Fibroblast of villous mesenchyme (primary cell): ENCODE measurements at places on chromosomes 7 and 10. TPM values are rescaled to one million over a fixed set of nuclear protein-coding genes. Genes with fewer than 3 reads are reported as not detected.

Gene AMZ1
- 12.2 and 14.2 TPM in 2 replicates for total RNA-seq

Gene PON3
- under 0.01 TPM in 1 of 2 replicates, not detected in the other for total RNA-seq

DNA sequence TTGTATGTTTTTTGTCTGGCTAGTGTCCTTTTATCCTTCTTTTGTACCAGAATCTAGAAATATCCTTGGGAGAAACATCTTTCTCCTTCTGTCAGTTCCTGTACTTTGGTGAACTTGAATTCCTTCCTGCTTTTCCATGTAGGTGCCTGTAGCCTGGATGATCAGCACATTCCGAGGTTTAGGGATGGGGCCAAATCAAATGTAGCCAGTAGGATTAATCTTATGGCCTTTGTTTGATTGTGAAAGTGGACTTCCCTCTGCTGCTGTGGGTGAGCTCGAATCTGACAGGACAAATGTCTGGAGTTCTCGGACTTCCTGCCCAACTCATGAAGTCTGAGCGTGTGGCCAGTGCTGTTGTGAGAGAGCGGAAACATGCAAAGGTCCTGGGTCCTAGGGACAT lies 33.2 kb upstream of the NAMPT start:
- DNase-seq, result peak; percentile 30

DNA sequence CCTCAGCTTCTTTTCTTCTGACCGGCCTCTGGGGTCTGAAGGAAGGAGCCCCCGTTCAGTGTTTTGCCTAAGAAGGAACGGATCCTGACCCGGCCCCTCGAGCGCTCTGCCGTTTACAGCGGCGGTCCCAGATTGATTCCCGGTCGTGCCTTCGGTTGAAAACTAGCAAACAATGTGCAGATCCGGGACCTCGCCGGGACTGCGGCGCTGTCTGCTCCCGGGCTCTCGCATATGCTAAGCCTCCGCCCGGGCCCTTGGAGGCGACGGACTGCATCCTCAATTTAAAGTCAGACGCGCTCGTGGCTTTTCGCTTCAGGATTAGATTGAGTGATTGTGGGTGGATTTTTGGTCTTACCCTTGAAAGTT lies 559 bp downstream of the DBF4 start:
- peak; percentile 73 for DNase-seq

DNA sequence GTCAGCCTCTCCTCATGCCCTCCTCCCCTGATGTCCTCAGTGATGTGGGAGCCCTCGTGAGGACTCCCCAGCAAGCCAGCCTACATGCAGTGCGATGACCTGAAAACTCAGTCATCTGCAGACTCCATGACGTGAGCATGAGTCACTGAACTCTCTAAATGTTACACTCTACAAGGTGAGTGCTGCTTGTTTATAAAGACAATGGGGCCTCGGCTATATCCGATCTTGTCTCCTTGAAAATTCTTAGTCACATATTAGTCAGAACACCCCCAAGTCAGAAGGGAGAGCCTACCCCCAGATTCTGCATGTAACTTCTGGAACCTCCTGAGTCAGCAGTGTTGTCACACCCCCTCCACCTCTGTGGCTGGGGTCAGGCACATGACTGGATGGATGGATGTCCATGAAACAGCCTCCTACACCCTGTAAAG lies 673.8 kb downstream of the INHBA start:
- peak; percentile 88 for DNase-seq

GRCh38 chr10:102286216-102286615 lies 40.9 kb downstream of the GBF1 start:
- DNase-seq, result no peak

- no peak for DNase-seq
These were observed 14.6 kb upstream of the GDI2 start for GRCh38 chr10:5827841-5828240.

DNA sequence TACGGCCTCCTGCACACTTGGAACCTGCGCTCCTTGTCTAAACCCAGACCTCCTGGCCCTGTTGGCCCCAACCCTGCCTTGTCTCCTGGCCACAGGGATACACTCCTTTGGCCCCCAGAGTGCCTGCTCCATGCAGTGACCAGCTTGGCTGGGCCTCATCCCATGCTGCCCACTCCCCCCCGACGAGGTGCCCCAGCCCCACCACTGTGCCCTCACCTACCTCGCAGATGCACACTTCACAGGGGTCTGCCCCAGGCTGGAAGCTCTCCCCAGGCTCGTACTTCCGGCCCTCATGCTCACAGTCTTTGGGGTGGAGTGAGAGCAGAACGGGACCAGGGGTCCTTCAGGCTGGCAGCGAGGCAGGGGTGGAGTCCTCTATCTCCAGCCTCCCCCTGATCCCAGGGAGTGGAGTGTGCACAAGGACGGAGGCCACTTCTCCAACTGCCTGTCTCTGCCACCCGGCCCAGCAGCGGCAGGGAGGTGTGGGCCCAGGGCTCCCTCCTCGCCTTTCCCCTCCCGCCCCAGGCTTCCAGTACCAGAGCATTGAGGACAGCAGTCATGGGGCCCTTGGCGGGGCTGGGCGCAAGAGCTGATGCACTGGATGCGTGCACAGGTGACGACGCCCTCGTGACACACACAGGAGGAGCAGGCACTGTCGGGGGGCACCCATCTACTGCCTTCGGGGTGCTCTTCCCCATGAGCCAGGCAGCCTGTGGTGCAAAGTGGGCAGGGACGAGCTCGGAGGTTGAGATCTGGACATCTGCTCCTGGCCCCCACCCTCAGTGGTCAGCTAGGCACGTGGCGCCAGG lies 22.1 kb downstream of the ATP6V1F start:
- DNase-seq, result no peak
